Stimulated activated CD8-positive, alpha-beta memory T cell treated with anti-CD3 and anti-CD28 coated beads, Interleukin-12 subunit alpha, Interleukin-12 subunit beta, amount 100 ng/mL, for 1 hour (primary cell): ENCODE measurements at places on chromosomes 7 and 10.

GRCh38 chr10:72090326-72090725, 2.0 kb upstream of the SPOCK2 start:
- DNase-seq = no peak

DNA sequence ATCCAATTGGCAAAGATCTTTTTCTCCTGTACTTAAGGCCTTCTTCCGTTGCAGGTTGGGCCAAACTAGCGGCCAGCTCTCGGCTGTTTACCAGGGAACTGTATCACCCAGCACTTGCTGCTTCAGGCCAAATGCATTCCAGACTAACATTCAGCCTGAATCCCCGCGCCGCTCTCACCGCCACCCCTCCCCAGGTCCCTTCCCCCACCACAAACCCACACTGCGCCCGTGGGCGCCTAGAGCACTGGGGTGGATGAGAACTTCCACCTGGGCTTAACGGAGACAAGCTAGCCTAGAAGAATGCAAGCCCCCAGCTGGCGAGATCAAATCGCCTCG, 676 bp downstream of the TCAF1 start:
- DNase-seq = no peak

- DNase-seq = no peak
Measured at GRCh38 chr10:63438506-63439498, 27.0 kb downstream of the JMJD1C start.

DNA sequence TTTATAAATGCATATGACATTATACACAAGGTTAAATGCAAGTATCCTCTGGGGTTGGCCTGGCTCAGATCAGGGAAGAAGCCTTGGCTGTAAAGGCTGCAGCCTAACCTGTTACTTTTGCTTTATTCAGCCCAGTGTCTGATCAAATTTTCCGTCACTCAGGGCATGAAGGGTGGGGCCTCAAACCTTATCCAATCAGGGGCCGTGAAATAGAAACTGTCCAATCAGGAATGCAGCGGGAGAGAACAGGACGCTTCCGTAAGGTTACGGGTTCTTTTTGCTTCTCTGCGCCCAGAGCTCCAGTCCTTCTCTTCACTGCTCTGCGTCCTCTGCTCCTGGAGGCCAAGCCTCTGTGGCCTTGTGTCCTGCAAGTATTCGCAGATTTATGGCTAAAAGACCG, at the start of gene ZNF716:
TSS of gene ZNF716 (plus strand) at position 274 of the 400 bp plus-strand sequence. CDS start at position 386, 112 bp downstream.
- DNase-seq = no peak

DNA sequence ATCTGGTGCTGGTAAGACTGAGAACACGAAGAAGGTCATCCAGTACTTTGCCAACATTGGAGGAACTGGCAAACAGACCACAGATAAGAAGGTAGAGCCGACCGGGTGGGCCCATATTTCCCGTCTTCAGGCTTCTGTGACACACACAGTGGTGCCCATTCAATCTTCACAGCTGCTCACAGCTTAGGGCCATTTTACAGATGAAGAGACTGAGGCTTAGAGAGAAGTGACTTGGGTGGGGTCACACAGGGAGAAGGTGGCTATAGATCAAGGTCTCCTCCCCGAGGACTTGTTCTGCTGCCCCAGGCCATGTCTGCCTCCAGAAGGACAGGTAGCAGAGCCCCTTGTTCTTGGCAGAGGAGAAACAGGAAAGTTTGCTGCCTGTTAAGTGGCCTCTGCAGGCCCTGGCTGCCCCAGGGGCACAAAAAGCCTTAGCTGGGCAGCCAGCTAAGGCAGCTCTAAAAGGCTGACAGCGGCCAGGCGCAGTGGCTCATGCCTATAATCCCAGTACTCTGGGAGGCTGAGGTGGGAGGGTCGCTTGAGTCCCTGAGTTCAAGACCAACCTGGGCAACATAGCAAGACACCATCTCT, 22.6 kb upstream of the MYH16 start:
- no peak for DNase-seq

DNA sequence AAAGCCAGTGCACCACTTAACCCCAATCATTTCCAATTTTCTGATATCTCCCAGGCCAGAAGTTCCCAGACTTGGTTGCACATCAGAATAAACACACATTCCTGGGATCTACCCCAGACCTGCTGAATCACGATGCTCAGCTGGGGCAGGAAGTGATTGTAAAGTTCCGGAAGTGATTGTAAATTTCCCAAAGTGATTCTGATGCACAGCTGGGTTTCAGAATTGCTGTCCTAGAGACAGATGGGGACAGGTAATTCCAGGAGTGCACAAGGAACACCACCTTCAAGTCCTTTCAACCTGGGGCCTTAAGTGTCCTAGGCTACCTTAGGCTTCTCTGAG, 104.2 kb upstream of the EEPD1 start:
- no peak for DNase-seq

DNA sequence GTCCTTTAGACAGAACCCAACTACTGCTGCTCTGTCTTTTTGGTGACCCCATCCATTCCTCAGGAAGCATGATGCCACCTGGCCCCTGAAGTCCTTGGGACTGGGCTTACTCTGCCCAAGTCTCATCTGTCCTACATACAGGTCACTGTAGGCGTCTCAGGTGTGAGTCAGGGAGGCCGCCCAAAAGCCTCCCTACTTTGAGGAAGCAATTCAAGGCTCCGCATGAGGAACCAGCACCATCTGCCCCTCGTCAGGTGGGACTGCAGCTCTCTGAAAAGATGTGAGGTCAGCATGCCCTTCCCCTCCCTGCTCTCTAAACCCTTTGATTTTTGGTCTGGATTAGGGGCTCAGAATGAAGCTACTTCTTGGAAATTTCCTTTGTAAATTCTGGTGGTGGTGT, 354.8 kb downstream of the CXCL12 start:
- DNase-seq = no peak

GRCh38 chr7:84175461-84175860, 19.1 kb downstream of the SEMA3A start:
- DNase-seq = no peak

GRCh38 chr7:1329966-1330800, 97.5 kb downstream of the UNCX start:
- no peak for DNase-seq

- no peak for DNase-seq
Measured at GRCh38 chr7:28182071-28182471, 1.5 kb upstream of the JAZF1 start.
